ENCODE measurements at places on chromosomes 5 and 9.

DNA sequence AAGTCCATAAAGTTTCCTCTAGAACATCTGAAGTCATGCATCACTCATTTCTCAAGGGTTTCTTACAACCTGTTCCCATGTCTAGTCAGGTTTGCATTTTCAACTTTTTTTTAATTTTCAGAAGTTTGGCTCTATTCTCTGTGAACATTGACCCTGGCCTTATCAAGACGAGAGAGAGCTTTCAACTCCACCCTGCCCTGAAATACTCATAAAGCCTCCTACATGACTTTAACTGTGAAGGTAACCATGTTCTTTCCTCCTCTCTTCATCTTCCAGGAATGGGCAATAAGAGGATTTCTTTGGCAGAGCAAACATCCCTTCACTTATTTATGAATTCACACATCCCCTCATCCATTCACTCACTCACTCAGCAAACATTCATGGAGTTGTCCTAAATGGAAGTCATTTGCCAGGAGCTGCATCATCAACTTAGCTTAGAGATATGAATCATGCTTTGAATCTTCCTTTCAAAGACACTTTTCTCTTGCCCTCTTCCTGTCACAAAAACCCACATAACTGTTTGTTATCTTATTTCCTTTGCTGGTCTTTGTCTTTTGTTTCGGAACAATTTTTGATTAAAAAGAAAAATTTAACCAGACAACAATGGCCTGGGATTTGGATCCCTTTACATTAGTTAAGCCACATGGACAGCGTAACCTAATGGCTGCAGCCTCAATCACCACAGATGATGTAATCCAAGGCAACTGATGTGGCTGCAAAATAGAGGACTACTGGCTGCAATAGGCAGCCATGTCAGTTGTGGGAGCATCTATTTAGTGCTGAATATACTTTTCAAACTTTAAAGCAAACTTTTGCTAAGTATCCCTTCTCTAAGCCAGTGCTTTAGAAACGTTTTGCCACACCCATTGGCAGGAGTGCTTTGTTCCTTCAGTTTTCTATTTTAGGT, 43.0 kb upstream of the GNAQ start:
- no peak for DNase-seq

- no peak for DNase-seq
These were observed 77.9 kb downstream of the FNBP1 start for GRCh38 chr9:129964901-129965734.

DNA sequence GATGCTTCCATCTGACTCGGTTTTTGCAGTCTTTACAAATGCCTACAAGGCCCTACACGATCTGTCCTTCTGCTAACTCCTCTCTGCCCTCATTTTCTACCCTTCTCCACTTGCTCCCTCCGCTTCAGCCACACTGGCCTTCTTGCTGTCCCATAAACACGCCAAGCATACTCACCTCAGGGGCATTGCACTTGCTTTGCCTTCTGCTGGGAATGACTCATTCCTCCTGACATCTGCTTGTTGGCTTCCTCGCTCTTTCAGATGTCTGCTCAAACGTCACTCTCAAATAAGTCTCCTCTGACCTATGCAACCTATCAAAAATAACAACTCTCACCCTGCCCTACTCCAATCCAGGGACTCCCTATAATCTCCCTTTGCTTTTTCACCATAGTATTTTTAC, 28.2 kb downstream of the CDC25C start:
- DNase-seq = no peak

DNA sequence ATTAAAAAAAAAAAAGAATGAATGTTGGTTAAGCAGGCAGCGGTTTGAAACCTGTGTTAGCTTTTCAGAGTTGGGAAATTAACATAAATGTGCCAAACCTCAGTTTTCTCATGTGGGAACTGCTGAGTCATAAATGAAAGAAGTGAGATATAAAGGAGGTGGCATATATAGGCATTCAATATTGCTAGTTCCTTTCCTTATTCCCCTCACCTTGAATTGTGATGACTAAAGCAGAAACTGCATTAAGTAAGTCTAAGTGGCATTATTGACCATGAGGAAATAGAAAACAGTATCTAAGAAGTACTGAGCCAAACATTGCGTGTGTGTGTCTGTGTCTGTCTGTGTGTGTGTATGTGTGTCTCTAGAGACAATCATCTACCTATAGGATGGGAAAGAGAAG, 691.2 kb downstream of the TLR4 start:
- DNase-seq = no peak

- no peak for DNase-seq
These were observed 5.0 kb downstream of the PBX3 start for GRCh38 chr9:125752070-125752628.

DNA sequence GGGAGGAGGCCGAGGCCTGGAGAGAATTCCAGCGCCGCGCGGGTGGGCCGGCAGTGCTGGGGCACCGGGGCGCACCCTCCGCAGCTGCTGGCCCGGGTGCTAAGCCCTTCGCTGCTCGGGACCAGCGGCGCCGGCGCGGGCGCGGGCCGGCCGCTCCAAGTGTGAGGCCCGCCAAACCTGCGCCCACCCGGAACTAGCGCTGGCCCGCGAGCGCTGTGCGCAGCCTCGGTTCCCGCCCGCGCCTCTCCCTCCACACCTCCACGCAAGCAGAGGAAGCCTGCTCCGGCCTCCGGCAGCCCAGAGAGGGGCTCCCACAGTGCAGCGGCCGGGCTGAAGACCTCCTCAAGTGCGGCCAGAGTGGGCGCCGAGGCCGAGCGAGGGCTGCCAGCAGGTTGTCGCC, 7.7 kb upstream of the SRFBP1 start:
- DNase-seq = no peak

- DNase-seq = no peak
These were observed 81.7 kb upstream of the LRRTM2 start for GRCh38 chr5:138956801-138957200.

All from renal cortex interstitium (tissue), 15 donors.